Stimulated activated CD4-positive, alpha-beta T cell treated with anti-CD3 and anti-CD28 coated beads, Interleukin-4, amount 100 ng/mL, for 1 hour (primary cell): ENCODE measurements at places on chromosomes 2 and 18.

DNA sequence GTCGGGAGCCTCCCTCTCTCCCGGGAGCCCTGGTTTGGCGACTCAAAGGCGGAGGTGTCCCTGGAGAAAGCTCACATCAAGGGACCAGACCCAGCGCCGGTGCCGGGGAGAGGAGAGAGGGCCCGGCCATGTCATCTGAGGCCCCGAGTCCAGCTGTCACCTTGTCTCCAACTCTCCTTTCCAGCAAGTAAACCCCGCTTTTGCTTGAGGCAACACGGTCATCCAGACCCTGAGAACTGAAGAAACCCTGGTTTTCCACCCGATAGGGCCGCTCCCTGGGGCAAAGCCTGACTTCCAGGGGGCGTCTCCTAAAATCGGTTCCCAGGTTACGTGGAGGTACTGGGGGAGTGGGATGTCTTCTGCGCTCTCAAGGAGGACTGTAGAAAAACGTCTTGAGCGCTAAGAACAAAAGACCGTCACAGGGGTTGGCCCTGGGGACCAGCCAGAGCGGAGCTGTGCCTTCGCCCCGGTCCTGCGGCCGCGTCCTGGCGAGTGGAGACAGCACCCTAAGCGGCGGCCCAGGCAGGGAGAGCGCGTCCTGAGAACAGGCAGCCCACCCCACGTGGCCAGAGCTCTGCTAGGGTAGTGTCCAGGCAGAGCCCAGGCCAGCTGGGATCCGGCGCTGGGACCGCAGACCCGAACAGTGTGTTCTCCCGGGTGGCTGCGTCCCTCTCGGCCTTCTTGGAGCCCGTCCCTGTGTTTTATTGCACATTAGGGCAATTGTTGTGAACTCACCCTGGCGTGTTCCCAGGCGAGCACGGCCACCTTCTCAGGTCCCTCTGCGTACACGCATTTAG, 55.7 kb downstream of the TMEM18 start:
- no peak for DNase-seq

GRCh38 chr2:134201533-134201932, 52.3 kb upstream of the MGAT5 start:
- DNase-seq: no peak

GRCh38 chr18:59939127-59939526, 39.3 kb downstream of the PMAIP1 start:
- DNase-seq: no peak

DNA sequence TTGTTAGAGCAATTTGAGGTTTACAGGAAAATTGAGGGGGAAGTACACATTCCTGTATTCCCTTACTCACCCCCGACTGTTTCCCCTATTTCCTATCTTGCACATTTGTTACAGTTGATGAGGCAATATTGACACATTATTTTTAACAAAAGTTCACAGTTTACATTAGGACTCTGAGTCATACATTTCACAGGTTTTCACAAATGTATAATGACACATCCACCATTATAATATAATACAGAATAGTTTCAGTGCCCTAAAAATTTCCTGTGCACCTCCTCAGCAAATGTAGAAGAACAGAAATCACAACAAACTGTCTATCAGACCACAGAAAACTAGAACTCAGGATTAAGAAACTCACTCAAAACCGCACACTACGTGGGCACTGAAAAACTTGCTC, 160.6 kb upstream of the RMP24 start:
- DNase-seq: no peak

- no peak for DNase-seq
Measured at GRCh38 chr2:137888845-137889244, 75.4 kb upstream of the HNMT start.

- DNase-seq: no peak
Measured at GRCh38 chr2:241334813-241335212, 19.1 kb downstream of the SEPTIN2 start.

DNA sequence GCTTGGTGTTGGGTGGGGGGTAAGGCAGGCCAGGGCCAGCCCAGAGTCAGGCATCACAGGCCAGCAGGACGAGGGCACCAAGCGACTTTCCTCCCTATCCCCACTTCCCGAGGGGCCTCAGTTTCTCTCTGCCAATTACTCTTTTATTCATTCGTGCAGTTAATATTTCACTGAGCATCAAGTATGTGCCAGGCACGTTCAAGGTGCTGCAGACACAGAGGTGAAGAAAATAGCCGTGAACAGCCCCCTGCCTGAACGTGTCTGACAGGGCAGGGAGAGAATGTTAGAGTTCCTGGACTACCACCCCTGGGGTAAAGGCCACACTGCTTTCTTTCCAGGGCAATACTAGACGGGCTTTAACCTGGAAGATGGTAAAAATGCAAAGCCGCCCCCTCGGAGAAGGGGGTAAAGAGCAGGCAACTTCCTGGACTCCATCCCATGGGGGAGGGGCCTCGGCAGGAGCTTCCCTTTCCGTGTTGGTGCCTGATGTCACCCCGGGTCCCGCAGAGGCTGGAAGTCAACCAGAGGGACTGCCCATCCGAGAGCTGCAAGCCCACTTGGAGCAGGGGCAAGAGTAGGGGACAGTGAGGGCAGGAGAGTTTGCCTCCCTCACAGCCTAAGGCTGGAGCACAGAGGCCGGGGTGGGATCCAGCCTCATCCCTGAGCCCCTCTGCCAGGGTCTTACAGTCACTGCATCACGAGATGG, 47.1 kb downstream of the CENPO start:
- no peak for DNase-seq

GRCh38 chr2:179170901-179171300, 93.7 kb downstream of the SESTD1 start:
- DNase-seq: no peak

DNA sequence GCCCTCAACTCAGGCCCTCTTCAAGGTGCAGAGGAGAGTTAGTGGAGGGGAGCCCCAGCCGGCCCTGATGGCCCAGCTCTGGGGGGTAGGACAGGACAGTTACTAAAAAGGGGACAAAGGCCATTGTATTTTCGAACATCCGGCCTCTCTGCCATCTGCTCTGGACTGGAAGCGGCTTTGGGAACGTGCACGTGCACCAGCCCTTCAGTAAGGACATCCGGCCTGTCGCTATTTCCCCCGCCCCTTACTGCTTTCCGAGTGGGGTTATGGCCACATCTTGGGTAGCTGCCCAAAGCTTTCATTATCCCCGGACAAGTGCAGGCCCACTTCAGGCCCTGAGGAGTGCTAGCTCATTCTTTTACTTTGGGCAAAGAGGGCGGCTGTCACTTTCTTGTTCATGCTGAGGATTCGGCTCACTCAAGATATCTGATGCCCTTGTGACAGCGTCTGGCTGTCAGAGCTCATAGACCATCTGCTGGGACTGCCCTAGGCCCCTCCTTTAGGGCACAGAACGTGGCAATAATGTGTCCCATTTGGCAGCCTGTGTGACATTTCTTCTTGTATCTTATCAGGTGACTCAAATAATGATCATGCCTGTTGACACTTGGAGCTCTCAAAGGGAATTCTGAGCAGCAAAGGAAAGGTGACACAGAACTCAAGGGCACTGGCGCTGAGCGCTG, 17.5 kb downstream of the SLC4A3 start:
- no peak for DNase-seq

DNA sequence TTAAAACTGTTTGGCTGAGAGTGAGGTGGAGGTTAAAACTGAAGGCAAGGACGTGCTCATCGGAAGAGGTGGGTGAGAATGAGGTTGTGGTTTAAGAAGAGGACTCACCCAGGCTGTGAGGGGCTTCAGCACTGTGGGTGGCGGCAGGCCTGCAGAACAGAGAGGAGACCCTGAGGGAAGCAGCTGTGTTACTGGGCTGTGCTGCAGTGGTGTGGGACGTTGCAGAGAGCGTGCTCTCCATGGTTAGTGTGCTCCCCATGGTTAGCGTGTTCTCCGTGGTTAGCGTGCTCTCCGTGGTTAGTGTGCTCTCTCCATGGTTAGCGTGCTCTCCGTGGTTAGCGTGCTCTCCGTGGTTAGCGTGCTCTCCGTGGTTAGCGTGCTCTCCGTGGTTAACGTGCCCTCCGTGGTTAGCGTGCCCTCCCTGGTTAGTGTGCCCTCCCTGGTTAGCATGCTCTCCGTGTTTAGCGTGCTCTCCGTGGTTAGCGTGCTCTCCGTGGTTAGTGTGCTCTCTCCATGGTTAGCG, 68.5 kb upstream of the NFATC1 start:
- DNase-seq: no peak

DNA sequence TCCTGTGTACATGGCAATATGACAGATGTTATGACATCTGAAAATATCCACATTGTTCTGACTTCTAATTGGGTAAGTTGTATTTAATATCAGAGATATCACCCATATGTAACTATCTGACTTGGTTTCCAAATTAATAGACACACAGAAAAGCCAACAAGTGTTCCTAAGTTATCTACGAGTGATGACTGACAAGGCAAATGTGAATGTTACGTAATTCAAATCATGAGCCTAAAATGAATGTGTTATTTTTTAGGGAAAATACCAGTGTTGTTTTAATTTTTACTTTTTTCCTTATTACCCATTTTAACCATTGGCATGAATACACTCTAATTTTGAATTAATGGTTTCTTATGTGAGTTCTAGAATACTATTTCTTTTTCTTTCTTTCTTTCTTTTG, 15.8 kb upstream of the PNO1 start:
- no peak for DNase-seq

GRCh38 chr2:214837466-214837865, 28.0 kb upstream of the BARD1 start:
- DNase-seq: no peak

DNA sequence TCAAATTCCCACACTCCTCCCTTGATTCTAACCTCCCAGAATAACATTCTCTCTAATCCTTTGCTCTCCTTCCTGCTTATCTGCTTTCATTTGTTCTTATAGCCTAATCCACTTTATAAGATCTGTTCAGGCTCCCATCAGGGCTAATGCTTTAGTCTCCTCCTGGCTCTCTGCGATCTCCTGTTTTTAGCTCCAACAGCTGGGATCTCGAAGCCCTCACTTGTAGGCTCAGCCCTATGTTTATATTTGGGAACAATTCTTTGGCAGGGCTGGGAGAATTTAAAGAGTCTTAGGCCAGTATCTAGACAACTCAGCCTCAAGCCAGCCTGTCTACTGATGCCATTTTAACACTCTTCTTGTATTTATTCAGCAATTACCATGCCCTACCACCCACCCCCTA, 27.2 kb upstream of the RAPH1 start:
- no peak for DNase-seq

DNA sequence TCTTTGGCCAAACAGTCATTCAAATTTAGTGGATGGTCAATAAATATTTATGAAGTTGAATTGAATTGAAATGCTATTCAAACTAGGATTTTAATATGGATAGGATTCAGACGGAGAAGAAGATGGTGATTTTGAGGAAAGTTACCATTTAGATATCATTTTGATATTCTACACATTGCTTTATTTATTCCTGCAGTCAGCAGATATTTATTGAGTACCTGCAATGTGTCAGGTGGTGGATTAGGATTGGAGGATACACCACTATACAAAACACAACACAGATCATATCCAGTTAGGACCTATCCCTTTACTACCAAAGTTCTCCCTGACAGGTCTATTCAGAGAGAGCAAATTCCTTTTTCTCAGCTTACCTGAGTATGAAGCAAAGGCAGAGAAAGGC, 38.8 kb downstream of the MAPRE2 start:
- no peak for DNase-seq

DNA sequence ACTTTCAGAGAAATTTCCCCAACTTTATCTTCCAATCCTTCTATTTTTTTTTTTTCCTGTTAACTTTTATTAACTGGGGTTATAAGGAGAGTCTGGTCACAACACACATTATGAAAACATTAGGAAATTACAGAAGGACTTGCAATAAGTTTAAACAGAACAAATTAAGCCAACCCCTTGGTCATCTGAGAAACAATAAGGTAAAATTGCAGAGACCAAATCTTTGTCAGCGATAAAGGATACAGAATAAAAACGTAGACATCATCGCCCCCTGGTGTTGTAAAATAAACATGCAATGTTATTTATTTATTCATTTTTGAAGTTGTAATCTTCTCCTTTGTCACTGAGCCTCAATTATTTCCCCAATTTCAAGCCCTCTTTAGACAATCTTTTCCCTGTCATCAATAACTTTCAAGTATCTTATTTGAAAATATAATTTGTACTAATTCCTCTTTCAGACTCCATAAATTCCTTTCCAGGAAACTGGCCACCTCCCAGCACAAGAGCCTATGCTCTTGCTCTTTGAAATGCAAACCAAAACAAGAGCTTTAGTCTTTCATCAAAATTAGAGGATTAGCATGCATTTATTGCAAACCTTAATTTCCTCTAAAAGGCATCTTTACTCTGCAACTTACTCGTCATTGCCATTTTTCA, 19.5 kb downstream of the G6PC2 start:
- DNase-seq: no peak

DNA sequence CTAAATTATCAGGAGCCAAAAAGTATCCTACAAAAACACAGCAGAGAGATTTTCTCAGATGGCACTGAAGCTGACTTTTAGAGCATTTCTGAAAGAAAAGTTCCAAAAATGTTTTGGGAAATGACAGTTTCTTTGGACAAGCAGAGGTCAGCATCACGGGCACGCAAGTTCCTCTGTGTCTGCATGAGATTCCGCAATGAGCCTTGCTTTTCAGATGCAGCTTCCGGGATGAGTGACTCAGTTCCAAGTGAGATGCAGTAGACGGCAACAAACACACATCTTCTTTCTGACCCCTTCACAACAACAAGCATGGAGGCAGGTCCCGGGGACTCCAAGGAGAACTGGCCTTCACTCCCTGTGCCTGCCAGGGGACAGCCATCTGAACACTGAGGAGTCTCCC, 76.6 kb downstream of the EIPR1 start:
- DNase-seq: no peak

DNA sequence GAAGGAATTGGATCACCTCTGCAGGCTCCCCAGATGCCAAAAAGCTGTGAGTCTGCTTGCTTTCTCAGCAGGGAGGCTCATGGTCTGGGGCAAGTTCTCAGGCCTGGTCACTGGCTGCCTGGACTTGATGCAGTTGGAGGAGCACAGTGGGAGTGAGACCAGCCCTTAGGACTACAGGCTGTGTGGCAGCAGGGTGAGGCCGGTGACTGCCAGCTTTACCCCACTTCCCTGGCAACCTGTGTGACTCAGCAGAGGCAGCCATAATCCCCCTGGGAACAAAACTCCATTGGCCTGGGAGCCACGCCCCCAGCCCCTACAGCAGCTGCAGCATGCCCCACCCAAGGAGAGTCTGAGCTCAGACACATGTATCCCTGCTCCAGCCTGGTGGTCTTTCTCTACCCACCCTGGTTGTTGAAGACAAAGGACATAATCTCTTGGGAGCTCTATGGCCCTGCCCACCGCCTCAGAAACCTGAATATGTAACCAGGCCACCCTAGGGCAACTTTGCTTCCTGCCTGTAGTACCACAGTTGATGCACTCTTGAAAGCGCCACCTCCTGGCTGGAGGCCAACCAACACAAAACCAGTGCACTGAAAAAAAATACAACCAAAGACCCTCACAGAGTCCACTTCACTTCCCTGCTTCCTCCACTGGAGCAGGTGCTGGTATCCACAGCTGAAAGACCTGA, 106.8 kb upstream of the SPATS2L start:
- DNase-seq: no peak

- no peak for DNase-seq
Measured at GRCh38 chr2:227310756-227311110, 14.3 kb upstream of the MFF start.

- no peak for DNase-seq
Measured at GRCh38 chr2:188628989-188629752, 337.5 kb downstream of the GULP1 start.

- DNase-seq: peak; percentile 6
Measured at GRCh38 chr2:148674063-148675020, 29.8 kb downstream of the EPC2 start.
